ENCODE measurements at places on chromosomes 3 and 15.

- no peak for DNase-seq
Observed at GRCh38 chr15:91970142-91970541, 116.6 kb downstream of the SLCO3A1 start.

- no peak for DNase-seq
Observed at GRCh38 chr3:151726016-151726415, 7.7 kb upstream of the AADACL2 start.

DNA sequence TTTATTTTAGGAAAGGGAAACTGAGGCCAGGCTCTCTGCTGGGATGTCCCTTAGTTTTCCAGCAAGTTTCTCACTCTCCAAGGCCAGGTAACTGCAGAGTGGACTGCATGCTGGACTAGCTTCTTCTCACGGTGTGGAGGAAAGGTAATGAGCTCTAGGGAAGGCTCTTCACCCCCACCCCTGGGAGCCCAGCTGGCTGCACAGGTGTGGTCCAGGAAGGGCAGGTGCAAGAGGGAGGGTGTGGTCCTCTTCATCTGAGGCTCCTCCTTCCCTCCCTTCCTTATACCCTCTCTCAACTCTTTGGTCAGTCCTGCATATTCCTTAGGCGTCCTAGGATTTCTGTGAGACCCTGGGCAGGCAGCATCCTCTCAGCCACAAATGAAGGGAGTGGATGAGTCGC is 33.9 kb downstream of the RNU5B-1 start:
- no peak for DNase-seq

DNA sequence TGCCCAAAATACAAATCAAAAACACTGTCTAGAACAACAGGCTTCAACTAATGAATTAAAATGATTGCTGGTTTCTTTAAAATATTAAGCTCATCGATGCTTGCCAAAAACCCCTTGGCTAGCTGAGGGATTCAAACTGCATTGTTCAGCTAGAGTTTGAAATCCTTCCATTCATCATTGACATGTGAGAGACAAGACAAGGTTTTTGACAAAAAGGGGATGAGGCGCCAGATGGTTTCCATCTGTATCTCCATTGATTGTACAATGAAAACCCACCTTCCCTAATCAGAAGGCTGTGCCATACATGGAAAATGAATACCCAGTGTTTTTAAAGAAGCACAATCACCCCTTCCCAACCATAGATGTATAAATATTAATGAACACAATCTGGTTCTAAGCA is 67.8 kb downstream of the THRB start:
- DNase-seq: no peak

- no peak for DNase-seq
Observed at GRCh38 chr15:26873846-26874245, 7.0 kb downstream of the GABRA5 start.

GRCh38 chr15:76163457-76164295 is 103.9 kb downstream of the TMEM266 start:
- no peak for DNase-seq

DNA sequence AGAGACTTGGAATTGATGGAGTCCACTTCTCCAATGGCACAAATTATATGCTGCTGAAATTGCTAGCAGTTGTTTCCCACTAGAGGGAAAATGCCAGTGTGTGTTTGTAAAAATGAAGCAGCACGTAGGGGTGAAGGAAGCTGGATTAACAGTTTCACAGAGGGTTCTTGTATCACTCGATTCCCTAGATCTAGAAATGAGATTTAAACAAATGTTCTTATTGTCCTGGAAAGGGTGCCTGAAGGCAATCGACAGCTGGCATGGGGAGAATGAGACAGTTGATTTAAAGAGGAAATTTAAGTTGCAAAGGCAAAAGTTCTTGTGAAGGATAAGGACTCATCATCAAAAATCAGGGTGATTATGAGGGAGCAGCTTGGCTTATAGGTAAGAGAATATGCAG is 234.8 kb upstream of the ARPP21 start:
- DNase-seq: no peak

DNA sequence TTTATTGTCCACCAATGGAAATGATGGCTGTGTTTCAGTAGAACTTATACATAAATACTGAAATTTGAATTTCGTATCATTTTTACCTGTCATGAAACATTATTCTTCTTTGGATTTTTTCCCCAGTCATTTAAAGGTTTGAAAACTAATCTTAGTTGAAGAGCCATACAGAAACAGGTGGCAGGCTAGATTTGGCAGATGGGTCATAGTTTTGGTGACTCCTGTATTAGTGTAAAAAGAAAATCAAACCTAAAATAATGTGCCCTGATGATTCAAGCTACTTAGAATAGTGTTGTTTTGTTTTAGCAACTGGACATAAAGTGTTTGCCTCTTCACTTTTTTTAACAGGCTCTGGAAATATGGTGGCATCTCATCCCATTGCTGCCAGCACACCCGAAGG is 68.9 kb downstream of the SIDT1 start:
- no peak for DNase-seq

DNA sequence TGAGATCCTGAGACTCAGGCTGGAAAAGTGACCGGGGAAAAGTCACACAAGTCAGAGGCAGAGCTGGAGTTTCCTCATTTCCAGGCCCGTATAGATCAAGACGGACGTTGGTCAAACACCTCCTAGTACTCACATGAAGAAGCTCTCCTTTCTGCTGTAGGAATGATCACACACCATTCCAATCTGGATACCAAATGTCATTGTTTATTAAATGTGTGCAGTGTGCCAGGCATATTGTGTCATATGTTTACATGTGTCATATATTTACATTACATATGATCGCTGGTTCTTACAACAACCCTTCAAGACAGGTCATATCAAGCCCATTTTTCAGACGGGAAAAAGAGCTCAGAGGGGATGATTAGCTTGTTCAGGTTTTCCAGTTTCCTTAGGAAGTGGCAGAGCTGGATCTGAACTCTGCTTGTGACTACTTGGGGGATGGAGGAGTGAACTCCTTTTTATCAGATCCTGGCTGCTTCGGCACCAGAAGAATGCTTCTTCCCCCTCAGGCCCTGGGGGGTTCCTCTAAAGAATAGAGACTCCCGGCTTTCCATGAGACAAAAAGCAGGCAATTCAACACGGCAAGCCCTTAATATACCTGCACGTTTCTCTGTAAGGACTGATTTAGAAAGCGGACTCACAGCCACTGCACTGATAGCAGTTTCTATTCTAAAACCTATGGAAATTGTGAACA is 41.9 kb downstream of the FAM43A start:
- DNase-seq: no peak

DNA sequence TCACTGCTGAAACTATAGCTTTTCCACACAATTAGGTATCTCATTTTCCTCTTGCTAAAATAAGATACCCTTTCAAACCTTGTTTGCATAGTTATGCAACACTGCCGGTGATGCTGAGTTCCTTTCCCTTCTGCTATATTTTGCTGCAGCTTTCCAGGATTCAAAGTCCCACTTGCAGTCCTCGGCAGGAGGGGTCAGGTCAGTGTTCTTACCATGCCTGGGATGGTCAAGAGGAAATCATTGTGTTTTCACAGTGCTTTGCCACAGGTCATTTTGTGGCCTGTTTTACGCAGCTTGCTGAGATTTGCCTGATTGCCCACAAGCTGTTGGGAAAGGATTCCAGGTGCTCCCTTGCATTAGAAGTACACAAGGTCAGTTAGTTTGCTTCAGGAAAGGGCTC is 156.9 kb downstream of the B3GALNT1 start:
- no peak for DNase-seq

DNA sequence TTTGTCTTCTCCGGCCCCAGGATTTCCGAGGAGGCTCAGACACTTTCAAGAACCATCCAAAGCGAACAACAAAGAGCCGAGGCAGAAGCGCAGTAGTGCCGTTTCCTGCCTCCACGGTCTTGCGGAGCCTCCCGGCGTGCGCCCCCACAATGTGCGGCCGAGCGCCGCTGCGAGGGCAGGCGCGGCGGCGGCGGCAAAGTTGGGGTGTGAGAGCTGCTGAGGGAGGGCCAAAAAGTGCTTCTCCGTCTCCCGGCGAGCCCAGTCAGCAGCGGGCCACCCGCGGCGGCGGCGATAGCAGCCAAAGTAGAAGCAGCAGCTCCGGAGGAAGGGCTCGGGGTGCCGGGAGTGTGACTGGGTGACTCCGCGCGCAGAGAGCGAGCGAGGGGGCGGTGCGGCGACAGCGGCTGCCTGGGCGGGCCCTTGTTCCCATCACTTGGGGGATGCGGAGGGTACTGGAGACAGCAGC is 749.1 kb downstream of the ROBO1 start:
- no peak for DNase-seq

DNA sequence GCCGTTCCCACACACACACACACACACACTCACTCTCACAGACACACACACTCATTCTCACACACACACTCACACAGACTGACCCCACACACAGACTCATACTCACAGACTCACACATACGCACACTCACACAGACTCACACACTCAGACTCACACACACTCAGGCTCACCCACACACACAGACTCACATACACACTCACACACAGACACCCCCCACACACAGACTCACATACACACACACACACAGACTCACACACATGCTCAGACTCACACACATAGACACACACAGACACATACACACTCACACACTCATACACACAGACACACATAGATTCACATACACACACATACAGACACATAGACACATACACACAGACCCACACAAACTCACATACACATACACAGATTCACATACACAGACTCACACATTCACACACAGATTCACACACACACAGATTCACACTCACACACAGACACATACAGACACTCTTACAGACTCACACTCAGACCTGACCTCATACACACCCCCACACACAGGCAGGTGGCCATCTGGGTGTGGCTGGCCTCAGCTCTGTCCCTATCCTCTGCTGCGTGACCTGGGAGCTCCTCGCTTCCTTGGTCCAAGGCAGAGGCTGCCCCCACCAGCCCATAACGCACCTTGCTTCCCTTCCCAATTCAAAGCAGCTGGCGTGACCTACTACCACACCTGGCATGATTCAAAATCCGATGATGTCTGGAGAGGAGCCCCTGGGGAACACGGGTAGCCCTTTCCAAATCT is 1.9 kb downstream of the C3orf22 start:
- no peak for DNase-seq

DNA sequence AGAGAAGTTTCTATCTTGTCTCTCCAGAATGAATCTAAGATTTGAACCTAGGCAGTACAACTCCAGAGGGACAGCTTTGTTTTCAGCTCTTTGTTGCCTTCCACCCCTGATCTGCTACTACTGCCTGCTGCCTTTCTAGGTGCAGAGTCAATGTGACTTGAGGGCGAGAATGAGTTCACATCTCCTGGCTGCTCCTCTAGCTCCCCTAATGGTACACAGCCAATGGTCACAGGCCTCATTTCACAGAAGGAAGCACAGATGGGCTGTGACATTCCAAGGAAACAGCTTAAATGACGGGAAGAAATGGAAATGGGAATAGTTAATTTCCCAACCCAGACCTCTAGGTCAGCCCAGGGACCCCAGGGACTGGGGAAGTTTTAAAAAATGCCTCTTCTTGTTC is 32.4 kb downstream of the FAM43A start:
- no peak for DNase-seq

GRCh38 chr3:187958432-187959003 is 195.4 kb upstream of the LPP start:
- DNase-seq: no peak

GRCh38 chr3:32778389-32778788 is 39.4 kb upstream of the TRIM71 start:
- DNase-seq: no peak

- DNase-seq: no peak
Observed at GRCh38 chr15:25774871-25775270, 88.3 kb downstream of the ATP10A start.
